ENCODE measurements at places on chromosomes 1 and 21.
A peak's percentile ranks its signal among the peaks of the same experiment; 100 is the strongest.

DNA sequence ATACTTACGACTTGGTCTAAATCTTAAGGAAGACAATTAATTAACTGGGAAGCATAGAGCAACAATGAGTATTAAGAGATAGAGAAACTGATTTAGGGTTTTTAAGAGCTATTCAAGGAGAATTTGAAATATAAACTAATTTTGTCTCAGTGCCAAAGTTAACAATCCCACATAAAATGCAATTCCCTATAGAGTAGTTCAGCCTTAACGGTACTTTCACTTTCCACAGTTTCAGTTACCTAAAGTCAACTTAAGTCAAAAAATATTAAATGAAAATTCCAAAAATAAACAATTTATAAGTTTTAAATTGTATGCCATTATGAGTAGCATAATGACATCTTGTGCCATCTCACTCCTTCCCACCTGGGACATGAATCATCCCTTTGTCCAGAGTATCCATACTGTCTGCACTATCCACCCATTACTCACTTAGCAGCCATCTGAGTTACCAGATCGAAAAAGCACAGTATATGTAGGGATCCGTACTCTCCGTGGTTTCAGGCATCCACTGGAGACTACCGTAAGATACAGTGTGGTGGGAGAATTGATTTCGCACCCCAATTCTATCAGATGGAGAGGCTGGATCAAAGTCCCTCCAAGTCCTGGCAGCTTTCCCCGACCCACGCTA, 4.8 kb upstream of the SARS1 start:
- no peak for DNase-seq

- peak; percentile 68 for DNase-seq
Measured at GRCh38 chr21:34996304-34997101, 52.6 kb downstream of the RUNX1 start.

DNA sequence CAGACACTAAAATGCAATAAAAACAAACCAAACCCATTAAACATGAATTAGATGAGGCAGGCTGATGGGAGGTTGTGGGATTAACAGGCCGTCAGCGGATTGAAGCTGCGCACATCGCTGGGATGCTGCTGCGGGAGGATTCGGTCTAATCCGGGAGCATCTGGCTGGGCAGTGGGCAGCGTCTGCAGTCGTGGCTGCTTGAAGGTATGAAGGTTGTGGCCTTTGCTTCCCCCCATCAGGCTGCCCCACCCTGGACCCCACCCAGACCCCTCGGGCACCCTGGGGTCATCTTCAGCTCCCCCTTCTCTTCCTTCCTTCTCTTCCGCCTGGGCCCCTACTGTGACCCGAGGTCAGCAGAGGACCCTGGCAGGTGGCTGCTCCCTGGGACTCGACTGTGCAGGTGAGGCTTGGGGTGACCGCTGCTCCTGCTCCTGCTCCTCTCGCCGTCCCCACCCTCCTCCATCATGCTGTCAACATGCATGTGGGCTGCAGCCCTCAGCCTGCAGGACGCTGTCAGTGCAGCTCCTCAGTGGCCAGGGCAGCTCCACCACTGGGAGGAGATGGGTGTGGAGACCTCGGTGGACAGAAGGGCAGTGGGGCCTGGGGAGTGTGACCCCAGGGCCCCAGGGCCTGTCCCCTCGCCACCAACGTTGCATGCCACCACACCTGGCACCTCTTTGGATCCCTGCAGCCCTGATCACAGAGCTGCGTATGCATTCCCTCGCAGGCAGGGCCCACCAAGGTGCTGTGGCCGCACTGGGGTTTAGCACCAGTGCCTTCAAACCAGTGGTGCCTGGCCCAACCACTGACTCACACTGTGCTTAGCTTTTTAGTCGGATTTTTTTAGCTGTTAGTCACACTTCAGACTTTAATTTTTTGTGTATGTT, 112.2 kb upstream of the COL6A1 start:
- DNase-seq = peak; percentile 34

GRCh38 chr1:180597520-180597919, 34.3 kb upstream of the XPR1 start:
- DNase-seq = no peak

DNA sequence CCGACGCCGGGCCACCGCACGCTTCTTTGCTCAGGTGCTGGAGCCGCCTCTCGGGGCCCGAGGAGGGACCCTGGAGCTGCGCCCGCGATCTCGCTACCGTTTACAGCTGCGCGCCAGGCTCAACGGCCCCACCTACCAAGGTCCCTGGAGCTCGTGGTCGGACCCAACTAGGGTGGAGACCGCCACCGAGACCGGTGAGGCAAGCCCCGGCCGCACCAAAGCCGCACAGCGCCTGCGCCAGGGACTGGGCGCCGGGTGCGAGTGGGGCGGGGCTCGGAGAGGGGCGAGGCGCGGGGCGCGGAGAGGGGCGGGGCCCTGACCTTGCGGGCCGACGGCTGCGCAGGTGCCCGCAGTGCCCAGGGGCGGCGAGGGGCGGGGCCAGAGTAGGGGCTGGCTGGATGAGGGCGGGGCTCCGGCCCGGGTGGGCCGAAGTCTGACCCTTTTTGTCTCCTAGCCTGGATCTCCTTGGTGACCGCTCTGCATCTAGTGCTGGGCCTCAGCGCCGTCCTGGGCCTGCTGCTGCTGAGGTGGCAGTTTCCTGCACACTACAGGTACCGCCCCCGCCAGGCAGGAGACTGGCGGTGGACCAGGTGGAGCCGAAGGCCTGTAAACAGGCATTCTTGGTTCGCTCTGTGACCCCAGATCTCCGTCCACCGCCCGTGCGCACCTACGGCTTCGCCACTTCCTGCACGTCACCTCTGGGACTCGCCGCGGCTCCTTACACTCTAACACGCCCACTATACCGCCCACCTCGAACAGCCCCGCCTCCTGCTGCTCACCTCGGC, 9.8 kb upstream of the CDC20 start:
- DNase-seq = peak; percentile 92

DNA sequence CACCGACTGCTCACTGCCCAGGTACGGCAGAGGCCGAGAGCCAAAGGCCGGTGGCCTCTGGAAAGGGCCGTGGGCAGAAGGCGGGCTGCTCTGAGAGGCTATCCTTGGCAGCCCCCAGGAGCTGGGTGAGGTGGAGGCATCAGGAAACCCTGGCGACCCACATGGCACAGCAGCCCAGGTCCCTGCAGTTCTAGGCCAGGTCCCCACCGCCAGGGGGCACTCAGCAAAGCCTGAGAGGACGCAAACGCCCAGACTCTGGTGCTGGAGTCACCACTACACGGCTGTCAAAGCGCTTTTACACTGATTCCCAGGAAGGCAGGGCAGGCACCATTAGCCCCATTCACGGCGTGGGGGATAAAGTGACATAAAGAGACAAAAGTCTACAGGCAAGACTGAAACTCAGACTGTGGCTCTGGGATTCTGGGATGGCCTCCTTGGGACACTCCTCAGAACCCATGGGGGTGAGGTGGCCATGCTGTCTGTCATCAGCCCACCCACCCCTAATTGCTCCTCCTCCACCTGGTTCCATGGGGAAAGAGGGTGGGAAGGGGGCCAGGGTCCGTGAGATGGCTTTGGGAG, 4.9 kb downstream of the PLEKHG5 start:
- peak; percentile 29 for DNase-seq
